ENCODE measurements at places on chromosomes 5 and 9.

- DNase-seq: no peak
These were observed 72.7 kb upstream of the NEURL1B start for GRCh38 chr5:172568308-172568910.

DNA sequence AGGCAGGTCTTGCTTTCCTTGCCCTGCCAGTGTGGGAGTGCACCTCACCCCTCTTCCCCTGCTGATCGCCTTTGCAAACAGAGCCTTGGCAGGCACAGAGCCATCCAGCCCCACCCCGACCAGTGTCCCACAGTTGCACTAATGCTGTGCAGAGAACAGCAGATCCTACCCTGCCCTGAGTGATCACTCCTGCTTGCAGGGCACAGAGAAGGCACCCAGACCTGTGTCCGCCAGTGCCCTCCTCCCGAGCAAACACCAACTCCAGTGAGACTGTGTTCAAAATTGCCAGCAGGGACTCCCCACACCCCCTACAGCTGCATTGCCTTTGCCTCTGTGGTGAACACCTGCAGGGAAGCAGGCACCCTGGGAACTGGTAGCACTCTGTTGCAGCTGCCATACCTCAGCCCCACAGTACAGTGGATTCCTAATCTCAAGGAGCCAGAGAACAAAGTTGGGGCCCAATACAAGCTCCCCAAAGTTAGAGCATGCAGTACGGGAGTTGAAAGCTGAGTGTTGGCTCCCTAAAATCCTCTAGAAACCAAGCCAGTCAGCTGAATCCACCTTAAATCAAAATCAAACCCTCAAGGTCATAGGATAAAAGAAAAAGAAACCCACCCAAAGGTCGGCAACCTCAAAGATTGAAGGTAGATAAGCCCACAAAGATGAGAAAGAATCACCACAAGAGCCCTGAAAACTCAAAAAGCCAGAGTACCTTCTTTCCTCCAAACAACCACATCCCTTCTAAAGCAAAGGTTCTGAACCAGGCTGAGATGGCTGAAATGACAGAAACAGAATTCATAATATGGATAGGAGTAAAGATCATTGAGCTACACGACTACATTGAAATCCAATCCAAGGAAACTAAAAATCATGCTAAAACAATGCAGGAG, 92.9 kb upstream of the PIK3R1 start:
- DNase-seq: no peak

GRCh38 chr5:80884929-80885328, 75.2 kb upstream of the RASGRF2 start:
- no peak for DNase-seq

DNA sequence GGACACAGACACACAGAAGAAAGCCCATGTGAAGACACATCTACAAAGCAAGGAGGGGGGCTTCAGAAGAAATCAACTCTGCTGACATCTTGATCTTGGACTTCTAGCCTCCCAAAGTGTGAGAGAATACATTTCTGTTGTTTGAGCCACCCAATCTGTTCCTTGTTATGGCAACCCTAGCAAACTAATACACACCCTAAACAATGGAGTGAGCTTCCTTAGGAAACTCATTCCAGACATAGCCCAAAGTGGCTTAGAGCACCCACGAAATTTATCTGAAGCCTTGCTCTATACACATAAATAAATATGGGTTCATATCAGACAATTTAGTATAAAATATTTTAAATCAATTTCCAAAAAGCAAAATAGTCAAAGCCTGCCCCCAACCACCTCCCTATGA, 7.6 kb upstream of the TBC1D2 start:
- DNase-seq: no peak

DNA sequence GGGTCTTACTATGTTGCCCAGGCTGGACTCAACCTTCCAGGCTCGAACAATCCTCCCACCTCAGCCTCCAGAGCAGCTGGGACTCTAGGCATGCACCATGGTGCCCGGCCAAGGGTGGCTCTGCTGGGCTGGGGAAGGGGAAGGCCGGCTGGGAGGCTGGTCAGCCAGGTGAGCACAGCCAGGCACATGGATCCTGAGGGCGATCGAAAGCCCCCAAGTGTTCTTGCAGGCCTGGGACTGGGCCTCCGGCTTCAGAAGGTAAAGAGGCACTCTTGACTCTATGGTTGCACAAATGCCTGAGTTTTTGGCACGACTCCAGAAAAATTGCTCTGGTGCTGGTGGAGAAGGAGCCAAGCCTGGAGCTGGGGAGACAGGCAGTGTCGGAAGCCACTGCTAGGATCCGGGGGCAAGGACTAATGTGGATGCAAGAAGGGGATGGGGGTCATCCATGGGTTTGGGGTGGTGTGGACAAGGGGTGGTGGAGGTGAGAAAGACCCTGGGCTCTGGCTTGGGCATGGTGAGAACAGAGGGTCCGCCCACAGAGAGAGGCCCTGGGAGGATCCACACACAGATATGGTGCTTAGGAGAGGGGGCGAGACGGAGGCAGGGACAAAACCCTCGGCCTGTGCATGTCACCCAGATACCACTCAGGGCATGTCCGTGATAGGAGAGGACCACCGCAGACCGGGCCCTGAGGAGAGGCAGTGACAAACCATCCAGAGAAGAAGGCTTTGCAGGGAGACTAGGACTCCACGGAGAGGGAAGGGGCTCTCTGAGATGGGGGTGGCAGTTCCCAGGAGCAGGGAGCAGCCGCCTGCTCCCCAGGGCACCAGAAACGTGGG, 51.1 kb upstream of the COL5A1 start:
- DNase-seq: no peak

DNA sequence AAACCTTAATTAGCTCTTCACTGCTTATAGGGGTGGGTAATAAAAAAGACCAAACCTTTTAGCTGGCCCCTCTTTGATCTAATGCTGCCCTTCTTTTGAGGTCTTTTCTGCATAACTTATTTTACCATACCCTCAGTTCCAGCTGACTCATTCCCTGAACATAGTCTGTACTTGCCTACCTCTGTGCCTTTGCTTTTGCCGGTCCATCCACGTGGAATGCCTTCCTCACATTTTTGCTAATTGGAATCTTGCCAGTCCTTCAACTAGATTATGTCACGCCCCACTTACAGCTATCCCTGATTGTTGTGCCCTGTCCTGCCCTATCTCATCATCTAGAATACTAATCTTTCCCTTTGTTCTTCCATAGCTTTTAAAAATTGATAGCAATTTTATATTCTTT, 44.2 kb downstream of the FAF2 start:
- no peak for DNase-seq

- DNase-seq: no peak
These were observed 5.5 kb upstream of the ZNF354B start for GRCh38 chr5:178854284-178854683.

DNA sequence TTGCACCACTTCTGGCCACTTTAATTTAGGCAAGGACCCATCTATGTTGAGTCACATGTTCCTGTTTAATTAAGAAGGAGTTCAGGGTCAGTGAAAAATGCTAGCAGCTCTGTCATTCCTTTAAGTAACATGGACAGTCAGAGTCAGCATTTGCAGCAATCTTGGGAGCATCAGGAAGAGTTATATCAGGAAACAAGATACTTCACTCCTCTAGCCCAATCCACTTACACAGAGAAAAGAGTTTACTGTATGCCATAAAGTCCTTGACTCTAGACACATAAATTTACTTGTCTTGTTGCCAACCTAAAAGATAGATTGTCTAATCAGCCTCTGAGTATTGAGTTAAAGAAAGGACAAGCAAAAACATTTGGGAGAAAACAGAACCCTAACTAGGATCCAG, 266.7 kb downstream of the PJA2 start:
- DNase-seq: no peak

DNA sequence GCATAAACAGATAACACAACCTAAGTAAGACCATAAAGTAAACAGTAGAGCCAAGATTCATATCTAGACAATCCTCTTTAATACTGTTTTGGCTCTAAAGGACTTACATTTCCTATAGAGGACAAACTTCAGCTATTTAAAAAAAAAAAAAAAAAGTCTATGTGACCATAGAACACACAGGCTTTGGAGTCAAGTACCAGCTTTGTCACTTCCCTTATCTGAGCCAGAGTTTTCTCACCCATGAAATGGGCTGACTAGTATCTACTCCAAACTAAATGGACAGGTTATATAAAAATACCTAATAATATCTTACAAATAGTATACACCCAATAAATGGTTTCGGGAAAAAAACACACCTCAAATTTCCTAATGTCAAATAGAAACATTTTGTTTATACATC, 81.3 kb downstream of the STRBP start:
- no peak for DNase-seq

DNA sequence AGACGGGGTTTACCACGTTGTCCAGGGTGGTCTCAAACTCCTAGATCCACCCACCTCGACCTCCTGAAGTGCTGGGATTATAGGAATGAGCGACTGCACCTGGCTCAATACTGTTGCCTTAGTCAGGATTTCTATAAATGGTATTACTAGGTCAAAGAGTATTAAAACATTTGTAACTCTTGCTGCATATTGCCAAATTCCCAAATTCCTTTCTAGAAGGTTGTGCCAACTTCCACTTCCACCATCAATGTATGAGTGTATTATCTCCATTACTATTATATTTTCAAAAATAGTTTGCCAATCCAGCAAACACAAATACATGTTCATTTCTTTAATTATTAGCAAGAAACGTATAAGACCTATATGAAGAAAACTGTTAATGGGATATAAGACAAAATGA, 10.6 kb downstream of the PTGR1 start:
- DNase-seq: no peak

- no peak for DNase-seq
These were observed 284.5 kb downstream of the RFX3 start for GRCh38 chr9:3241290-3241689.

DNA sequence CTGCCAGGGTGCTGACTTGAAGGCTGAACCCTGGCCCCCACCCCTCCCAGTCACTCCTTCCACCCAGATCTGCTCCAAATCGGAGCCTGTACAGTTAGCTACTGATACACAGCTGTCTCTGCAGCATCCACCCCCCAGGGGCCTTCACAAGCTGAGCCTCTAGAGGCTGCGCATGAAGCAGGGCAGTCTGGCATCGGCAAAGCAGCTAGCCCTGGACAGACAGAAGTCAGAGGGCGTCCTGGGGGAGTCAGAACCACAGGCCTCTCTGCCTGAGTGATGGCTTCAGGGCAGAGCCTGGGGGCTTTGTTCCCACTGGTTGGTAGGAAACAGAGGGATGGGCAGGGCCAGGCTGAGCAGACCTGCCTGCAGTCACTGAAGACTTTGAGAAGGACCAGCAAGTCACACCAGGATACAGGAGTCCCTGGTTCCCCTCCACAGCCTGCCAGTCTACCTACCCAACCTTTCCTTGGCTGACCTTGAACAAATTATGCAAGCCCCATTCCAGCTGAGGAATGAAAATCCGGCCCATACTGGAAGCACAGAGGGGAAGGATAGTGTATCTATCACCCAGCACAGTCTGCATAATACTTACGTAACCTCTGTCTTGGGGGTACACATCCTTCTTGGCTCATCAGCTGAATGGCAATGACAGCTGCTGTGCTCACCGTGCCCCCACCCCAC, 8.8 kb downstream of the VDAC1 start:
- DNase-seq: no peak

GRCh38 chr5:104016646-104017045, 454.1 kb upstream of the NUDT12 start:
- DNase-seq: no peak

DNA sequence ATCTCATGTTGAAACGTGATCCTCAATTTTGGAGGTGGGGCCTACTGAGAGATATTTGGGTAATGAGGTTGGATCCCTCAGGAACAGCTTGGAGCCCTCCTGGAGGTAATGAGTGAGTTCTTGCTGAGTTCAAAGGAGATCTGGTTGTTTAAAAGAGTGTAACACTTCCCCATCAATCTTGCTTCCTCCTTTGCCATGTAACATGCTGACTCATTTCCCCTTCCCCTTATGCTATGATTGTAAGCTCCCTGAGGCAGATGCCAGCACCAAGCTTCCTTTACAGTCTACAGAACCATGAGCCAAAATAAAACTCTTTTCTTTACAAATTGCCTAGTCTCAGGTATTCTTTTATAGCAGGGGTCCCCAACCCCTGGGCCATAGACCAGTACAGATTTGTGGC, 352.3 kb downstream of the SLCO4C1 start:
- peak; percentile 34 for DNase-seq

- no peak for DNase-seq
These were observed 435.1 kb downstream of the HCN1 start for GRCh38 chr5:45261125-45261524.

DNA sequence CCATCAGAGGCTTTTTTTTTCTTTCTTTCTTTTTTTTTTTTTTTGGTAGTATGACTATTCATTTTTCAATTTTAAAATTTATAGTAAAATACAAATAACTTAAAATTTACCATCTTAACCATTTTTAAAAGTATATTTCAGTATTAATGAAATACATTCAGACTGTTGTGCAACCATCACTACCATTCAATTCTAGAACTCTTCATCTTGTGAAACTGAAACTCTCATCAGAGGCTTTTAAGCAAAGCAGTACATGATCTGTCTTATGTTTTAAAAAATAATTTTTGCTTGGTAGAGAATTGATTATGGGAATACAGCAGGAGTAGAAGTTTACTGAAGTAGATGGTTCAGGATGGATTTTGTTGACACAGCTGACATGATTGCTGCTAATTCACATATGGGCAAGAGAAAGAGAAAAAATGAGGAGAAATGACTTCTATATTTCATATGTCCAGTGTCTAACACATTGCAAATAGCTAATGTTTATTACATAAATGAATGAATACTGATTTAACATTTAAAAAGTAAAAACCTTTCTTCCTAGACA, 13.4 kb downstream of the ELOVL7 start:
- DNase-seq: no peak

DNA sequence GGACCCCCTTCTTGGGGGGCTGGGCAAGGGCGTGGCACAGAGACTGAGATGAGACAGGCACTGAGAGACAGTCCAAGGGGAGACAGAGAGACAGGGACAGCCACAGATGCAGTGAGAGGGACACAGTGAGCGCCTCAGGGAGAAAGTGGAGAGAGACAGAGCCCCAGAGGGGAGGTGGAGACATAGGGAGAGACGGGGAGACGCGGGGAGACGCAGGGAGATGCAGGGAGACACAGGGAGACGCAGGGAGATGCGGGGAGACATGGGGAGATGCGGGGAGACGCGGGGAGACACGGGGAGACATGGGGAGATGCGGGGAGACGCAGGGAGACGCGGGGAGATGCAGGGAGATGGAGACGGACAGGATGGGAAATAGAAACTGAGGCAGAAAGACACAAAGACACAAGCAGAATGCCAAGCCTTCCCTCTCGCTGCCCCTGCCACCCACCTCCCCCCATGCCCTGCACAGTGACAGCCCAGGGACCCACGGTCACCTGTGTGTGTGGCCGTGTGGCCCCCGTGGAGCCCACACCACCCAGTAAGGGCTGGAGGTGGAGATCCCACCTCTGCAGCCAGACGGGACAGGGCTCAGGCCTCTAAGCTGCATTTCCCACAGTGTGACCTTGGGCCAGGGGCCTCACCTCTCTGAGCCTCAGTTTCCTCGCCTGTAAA, 8.8 kb downstream of the FIBCD1 start:
- no peak for DNase-seq

- no peak for DNase-seq
These were observed 7.9 kb downstream of the GABRP start for GRCh38 chr5:170791325-170791954.
